Hindlimb muscle (tissue), 1 donor: ENCODE measurements at places on chromosomes 3 and 15.

- no peak for DNase-seq
Measured at GRCh38 chr15:64844576-64845145, 2.9 kb downstream of the PLEKHO2 start.

DNA sequence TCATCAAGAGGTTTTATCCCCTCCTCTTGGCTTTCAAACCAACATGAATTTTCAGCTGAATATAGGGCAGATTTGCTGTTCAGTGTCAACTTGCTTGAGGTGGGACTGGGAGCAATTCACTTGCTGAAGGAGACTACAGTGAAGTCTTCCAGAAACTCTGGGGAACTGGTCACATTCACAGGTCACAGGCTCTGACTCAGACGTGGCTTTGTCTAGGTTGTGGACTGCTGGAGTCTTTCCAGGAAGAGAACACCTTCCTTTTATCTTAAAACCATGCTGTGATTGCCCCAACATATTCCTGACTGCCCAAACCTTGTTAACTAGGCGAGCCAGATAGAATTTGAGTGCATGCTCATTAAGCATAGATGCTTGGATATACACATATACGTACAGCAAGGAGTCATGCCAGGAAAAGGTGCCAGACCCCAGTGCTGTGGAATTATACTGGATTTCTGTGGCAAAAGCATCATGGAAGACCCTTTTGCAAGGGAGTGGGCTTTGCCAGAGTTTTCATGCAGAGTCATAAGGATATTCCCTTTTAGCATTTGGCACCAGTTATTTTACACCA, 399.1 kb upstream of the TBL1XR1 start:
- DNase-seq = peak; percentile 56

GRCh38 chr3:156497326-156497725, 57.6 kb downstream of the SSR3 start:
- DNase-seq = no peak

DNA sequence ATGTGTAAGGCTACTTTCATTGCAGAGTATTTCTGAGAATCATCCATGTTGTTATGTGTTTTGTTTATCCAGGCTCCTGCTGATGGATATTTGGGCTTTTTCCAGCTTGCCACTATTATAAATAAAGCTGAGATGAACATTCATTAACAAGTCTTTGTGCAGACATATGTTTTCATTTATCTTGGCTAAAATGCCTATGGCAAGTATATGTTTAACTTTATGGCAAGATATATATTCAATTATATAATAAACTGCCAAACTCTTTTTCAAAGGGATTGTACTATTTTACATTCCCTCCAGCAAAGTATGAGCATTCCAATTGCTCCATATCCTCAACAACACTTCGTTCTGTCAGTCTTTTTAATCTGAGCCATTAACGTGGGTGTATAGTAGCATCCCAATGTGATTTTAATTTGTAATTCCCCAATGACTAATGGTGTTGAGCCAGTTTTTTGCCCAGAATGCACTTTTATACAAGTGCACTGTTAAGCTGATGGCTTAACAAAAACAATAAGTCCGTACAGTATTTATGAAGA, 452.4 kb downstream of the SHQ1 start:
- DNase-seq = no peak

GRCh38 chr15:81666839-81667238, 292.8 kb upstream of the TMC3 start:
- no peak for DNase-seq

- DNase-seq = no peak
Measured at GRCh38 chr3:48397767-48398681, 26.0 kb downstream of the FBXW12 start.
